ENCODE measurements at places on chromosomes 12 and 14.

GRCh38 chr12:111314953-111315539 is 53.8 kb downstream of the PHETA1 start:
- no peak for DNase-seq

DNA sequence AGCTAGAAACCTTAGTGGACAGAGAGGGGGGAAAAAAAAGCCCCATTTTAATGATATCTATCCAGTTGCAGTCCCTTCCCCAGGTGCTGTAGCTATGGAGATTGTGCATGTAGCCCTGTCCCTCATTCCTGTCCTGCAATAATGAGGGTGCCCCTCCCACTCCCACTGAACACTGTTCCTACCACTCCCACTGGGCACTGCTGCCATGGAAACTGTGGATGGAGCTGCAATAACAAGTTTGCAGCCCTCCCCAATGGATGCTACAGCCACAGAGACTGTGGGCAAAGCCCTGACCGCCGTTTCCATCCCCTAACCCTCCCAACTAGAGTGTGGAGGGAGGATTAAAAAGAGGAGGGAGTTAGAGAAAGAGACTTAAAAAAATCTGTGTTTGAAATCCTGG is 238.3 kb downstream of the FUT8 start:
- DNase-seq: no peak

- no peak for DNase-seq
Observed at GRCh38 chr12:61871485-61871810, 388.8 kb upstream of the USP15 start.

DNA sequence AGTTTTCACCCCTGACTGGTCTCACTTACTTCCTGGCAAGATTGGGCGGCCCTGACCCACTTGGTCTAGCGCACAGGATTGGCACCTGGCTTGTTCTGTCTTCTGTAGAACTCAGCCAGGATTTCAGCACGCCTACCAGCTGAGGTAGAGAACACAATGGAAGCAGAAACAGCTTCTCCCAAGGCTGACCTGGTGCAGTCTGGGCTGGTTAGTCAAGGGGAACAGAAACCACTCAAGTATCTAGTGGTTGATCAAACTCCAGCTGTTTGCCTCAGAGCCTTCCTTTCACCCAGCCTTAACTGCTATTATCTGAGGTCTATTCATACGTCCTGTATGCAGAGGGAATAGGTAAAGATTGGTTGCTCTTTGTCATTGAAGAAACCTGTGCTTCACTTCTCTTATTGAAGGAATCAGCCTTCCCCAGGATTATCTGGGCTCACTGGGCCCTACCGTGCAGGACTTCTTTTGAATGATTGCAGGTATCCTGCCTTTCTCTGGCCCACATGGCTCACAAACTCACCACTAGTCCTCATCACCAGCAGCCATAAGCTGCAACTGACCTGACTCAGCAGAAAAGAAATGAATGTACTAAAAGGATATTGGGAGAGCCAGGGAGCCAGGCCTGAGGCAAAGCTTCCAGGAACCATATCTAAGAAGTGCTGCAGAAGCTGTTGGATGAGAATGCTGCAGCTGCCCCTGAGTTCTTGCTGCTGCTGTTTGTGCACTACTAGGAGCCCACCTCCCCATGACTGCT is 2.5 kb upstream of the PLEKHD1 start:
- DNase-seq: no peak

DNA sequence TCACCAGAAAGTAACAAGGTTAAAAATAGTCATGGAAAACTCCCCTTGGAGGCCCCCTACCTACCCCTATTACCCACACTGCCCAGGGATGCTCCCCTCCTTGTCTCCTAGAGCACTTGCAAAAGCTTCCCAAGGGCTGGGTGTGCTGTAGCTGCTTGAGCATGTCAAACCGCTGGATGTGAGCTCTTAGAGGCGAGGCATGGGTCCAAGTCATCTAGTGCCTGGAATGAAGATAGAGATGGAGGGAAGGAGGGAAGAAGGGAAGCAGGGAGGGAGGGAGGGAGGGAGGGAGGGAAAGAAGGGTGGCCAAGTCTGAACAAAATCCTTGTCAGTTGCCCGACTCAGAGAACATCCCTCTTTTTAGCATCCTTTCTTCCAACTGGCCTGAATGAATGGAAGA is 43.1 kb downstream of the LTBP2 start:
- DNase-seq: no peak
